ENCODE measurements at places on chromosomes 11 and 22. TPM values are rescaled to one million over a fixed set of nuclear protein-coding genes. Genes with fewer than 3 reads are reported as not detected.

GRCh38 chr11:12048936-12049790, 40.7 kb upstream of the DKK3 start:
- H3K27me3 ChIP-seq, result no peaks in the 10 kb centered on the region
- peaks cover 3% of the 10 kb centered on the region for H3K4me1 ChIP-seq
- no peak overlapping the region for H3K4me3 ChIP-seq
- no peaks in the 10 kb centered on the region for H3K36me3 ChIP-seq
- no peak overlapping the region for H3K27ac ChIP-seq

DNA sequence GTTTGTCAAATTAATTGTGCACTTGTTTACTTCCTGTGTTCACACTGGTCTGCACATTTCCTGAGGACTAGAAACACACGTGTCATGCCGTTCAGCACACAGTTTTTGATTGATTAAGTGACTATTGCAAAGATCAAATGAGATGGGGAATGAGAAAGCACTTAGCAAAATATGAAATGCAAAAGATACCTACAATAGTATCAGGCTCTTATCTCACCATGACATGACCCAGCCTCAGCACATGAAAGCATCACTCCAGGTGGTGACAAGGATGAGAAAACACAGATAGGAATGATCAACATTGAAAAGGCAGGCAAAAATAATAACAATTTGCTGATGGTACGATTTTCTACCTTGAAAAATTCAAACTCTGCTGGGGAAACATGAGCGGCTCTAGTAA, 42.1 kb upstream of the TP53I11 start:
- H3K4me3 ChIP-seq, result no peak overlapping the region
- H3K4me1 ChIP-seq, result no peaks in the 10 kb centered on the region
- no peaks in the 10 kb centered on the region for H3K36me3 ChIP-seq
- no peak overlapping the region for H3K27ac ChIP-seq
- DNase-seq, result no peak

- H3K4me3 ChIP-seq, result no peak overlapping the region
- no peaks in the 10 kb centered on the region for H3K27me3 ChIP-seq
- H3K27ac ChIP-seq, result peak overlapping the region; percentile 99
- peaks cover 7% of the 10 kb centered on the region for H3K4me1 ChIP-seq
- no peaks in the 10 kb centered on the region for H3K36me3 ChIP-seq
Observed at GRCh38 chr11:129999407-129999806, 3.2 kb downstream of the PRDM10 start.

GRCh38 chr22:38735465-38736256, 20.1 kb downstream of the SUN2 start:
- H3K4me1 ChIP-seq, result no peaks in the 10 kb centered on the region
- peaks cover 35% of the 10 kb centered on the region for H3K36me3 ChIP-seq
- no peaks in the 10 kb centered on the region for H3K27me3 ChIP-seq

DNA sequence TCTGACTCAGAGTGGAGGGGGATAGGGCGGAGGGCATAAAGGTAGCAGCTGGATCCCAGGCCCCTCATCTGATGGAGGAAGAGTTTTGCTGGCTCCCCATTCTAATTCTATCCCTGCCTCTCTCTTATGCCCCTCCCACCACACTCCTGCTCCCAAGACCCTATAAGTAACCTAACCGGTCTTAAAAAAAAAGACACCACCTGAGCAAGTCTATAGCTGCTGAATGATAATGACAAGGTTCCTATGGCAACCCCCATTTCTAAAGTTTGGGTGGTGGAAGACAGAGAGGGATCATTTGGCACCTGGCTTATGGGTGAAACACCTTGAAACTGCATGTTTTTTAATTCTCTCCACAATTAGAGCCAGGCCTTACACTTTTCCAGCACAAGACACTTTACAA, 69.6 kb downstream of the LARGE1 start:
- peak overlapping the region; percentile 22 for H3K27ac ChIP-seq
- no peak overlapping the region for H3K4me3 ChIP-seq
- H3K4me1 ChIP-seq, result peaks cover 5% of the 10 kb centered on the region
- H3K36me3 ChIP-seq, result no peaks in the 10 kb centered on the region

DNA sequence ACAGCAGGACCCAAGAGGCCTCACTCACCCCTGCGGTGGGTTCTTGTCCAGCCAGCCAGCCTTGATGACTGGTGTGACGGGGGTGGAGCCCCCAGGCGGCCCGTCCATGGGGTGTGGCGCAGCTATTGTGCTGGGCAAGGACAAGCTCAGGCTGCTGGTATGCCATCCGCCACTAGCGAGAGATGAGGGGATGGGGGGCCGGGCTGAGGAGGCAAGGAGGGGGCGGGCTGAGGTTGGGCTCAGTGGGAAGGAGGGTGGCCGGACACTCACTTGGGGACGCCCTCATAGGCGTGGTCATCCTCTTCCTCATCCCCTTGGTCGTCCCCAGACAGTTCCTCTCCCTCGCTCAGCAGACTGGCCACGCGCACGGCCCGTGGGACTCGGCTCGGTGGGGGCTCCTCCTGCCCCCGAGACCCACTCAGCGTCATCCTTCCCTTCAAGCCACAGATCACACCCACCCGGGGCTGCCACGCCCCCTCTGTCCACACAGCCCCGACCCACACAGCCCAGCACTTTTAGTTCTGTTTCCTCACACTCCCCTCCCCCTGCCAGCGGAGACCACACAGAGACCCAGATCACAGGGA, 38.0 kb upstream of the PDE2A start:
- no peak overlapping the region for H3K27ac ChIP-seq
- no peaks in the 10 kb centered on the region for H3K27me3 ChIP-seq
- no peak overlapping the region for H3K4me3 ChIP-seq
- H3K36me3 ChIP-seq, result peaks cover 5% of the 10 kb centered on the region
- peak; percentile 42 for DNase-seq
- no peaks in the 10 kb centered on the region for H3K4me1 ChIP-seq

- no peaks in the 10 kb centered on the region for H3K36me3 ChIP-seq
- no peak overlapping the region for H3K27ac ChIP-seq
- no peaks in the 10 kb centered on the region for H3K27me3 ChIP-seq
Observed at GRCh38 chr11:76698321-76699043, 27.9 kb upstream of the LRRC32 start.

DNA sequence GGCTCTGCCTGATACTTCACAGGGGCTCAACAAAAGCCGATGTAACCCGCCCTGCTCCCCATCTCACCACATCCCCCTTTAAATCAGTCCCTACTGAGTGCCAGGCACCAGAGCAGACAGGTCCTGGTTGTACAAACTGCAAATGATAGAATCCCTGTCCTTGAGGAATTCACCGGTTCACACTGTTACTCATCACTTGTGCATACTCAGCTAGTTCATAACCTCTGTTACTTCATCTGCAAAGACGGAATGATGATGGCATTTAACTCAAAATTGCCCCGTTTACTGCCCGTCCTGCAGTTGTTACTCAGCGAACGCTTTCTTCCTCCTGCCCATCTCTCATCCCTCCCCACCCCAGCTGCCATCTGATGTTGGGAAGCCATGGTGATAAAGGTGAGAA, 384.7 kb downstream of the OPCML start:
- no peak overlapping the region for H3K27ac ChIP-seq
- H3K4me3 ChIP-seq, result no peak overlapping the region
- no peaks in the 10 kb centered on the region for H3K27me3 ChIP-seq
- no peak for DNase-seq
- no peaks in the 10 kb centered on the region for H3K36me3 ChIP-seq

GRCh38 chr11:61077936-61078335, 24.4 kb upstream of the CD5 start:
- H3K36me3 ChIP-seq, result no peaks in the 10 kb centered on the region
- no peak for DNase-seq
- no peaks in the 10 kb centered on the region for H3K4me1 ChIP-seq
- no peaks in the 10 kb centered on the region for H3K27me3 ChIP-seq
- no peak overlapping the region for H3K4me3 ChIP-seq

DNA sequence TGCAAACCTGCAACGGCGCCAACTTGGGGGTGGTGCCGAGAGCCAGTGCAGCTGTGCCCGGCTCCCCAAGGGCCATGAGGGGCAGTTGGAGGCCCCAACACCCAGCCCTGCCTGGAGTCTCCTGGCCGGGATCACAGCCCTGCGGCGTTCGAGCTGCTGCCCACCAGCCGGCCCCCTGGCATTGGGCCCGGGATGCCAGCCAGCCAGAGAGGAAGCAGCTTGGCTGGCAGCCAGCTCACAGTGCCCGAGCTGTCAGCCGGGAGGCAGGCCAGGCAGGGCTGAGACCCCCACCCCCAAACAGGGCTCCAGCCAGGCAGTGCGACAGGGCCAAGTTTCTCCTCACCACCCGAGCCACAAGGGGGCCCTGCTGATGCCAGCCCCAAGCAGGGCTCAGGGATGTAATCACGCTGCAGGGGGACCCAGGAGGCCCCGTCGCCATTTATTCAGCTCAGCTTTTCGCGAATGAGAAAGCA, 26.0 kb upstream of the TCF20 start:
- H3K4me1 ChIP-seq, result peaks cover 25% of the 10 kb centered on the region
- H3K27ac ChIP-seq, result no peak overlapping the region
- no peaks in the 10 kb centered on the region for H3K36me3 ChIP-seq
- DNase-seq, result no peak
- H3K4me3 ChIP-seq, result no peak overlapping the region
- H3K27me3 ChIP-seq, result no peaks in the 10 kb centered on the region

GRCh38 chr11:73625696-73626318, 20.6 kb upstream of the PLEKHB1 start:
- H3K4me1 ChIP-seq, result no peaks in the 10 kb centered on the region
- no peak overlapping the region for H3K27ac ChIP-seq
- no peaks in the 10 kb centered on the region for H3K36me3 ChIP-seq

DNA sequence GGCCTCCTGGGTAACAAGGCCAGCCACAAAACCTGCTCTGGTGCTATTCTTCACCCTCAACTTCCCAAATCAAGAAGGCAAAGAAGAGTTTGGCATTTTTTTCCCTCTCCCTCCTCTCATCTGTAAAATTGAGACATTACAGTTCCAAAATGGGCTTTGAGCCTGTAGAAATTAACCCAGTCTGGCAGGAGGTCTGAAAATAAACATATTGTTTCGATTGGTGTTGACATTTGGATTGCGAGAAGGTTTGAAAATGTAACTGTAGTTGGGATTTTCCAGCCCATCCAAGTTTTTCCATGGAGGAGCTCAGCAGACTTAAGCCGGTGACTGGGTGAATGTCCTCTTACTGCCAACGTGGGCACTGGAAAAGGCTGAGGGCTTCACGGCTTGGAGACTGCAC, 35.0 kb upstream of the ALX4 start:
- H3K4me3 ChIP-seq, result no peak overlapping the region
- H3K36me3 ChIP-seq, result no peaks in the 10 kb centered on the region
- DNase-seq, result no peak
- no peaks in the 10 kb centered on the region for H3K27me3 ChIP-seq
- H3K4me1 ChIP-seq, result no peaks in the 10 kb centered on the region

DNA sequence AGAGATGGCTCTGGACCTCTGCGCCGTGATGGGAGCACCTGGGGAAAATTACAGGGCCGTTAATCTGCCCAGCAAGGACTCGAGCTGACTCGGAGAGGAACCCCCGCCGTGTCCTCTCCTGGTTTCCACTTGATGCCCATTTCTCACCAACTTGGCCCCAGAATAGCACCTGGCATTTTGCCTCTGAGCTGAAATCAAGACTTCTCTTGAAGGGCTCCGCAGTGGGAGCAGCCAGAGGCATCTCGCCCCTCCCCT, 19.0 kb upstream of the CABP7 start:
- no peaks in the 10 kb centered on the region for H3K27me3 ChIP-seq
- no peak for DNase-seq
- peak overlapping the region; percentile 17 for H3K27ac ChIP-seq

The STARD10 gene
- total RNA-seq, result 519 TPM

The MCAM gene
- 5.4 TPM for total RNA-seq
